ENCODE measurements at places on chromosomes 4 and X.

- DNase-seq, result no peak
Observed at GRCh38 chr4:30350288-30350687, 369.9 kb upstream of the PCDH7 start.

DNA sequence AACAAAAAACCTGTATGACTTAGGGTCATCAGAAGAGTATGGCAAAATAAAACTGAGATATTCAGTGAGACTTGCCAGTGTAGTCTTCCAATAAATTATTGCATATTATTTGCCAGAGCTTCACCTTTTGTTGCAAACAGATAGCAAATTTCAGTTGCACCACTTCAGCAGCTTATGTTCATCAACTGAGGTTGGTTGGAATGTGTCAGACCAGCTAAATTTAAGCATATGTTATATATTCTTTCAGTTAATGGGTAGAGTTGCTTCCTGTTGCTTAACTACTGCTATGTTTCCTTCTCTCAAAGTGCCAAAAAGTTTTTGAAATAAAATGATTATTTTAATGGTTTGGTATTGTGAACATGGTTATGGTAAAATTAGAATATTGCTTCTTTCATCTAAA, 61.5 kb downstream of the GALNT7 start:
- no peak for DNase-seq

DNA sequence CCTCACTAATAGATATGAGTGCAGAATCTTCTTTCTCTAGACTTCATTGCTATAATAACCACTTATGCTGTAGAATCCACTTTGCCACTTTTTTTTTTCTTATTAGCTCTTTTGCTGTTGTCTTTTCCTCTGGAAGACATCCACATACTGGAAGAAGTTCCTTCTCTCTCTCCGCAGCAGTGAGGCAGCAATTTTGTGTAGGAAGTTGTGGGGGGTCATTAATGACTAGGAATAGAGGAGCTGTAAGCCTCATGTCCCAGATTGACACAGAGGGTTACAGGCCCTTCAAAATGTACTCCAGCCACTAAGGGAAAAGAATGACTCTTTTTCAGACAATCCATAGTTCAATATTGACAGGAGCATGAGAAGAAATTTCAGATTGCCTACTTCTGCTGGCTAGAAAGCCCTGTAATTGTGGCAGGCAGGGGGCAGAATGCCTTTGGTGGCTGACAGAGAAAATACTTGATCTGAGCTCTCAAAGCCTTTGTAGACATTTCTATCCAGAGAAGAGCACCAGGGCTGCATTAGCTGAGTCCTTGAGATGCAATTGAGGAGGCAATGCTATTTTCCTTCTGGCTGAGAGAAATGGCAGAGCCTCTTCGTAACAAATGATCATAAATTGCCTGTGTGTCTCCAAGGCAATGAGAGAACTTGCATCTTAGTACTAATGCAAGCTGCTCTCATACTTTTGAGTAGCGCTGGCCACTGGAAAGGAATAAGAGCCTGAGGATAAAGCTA, 856.2 kb downstream of the STIM2 start:
- DNase-seq, result no peak

- no peak for DNase-seq
Observed at GRCh38 chrX:12332786-12333347, 194.6 kb downstream of the FRMPD4 start.

GRCh38 chrX:24232796-24233195, 81.1 kb downstream of the SUPT20HL2 start:
- no peak for DNase-seq

- DNase-seq, result no peak
Observed at GRCh38 chrX:131366407-131366806, 77.3 kb upstream of the IGSF1 start.

DNA sequence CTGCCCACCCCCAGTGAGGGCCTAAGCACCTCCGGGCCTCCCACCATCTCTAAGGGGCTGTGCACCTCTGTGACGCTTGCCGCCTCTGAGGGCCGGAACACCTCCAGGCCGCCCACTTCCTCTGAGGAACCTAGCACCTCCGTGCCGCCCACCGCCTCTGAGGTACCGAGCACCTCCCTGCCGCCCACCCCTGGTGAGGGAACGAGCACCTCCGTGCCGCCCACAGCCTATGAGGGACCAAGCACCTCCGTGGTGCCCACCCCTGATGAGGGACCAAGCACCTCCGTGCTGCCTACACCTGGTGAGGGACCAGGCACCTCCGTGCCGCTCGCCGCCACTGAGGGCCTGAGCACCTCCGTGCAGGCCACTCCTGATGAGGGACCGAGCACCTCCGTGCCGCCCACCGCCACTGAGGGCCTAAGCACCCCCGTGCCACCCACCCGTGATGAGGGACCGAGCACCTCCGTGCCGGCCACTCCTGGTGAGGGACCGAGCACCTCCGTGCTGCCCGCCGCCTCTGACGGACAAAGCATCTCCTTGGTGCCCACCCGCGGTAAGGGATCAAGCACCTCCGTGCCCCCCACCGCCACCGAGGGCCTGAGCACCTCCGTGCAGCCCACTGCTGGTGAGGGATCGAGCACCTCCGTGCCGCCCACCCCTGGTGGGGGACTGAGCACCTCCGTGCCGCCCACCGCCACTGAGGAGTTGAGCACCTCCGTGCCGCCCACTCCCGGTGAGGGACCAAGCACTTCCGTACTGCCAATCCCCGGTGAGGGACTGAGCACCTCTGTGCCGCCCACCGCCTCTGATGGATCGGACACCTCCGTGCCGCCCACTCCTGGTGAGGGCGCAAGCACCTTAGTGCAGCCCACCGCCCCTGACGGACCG, 977 bp downstream of the MAGEE1 start:
- no peak for DNase-seq

- DNase-seq, result peak; percentile 48
Observed at GRCh38 chr4:182916483-182917181, 554 bp downstream of the DCTD start.

- DNase-seq, result peak; percentile 59
Observed at GRCh38 chr4:139144161-139144859, 32.7 kb downstream of the ELF2 start.

DNA sequence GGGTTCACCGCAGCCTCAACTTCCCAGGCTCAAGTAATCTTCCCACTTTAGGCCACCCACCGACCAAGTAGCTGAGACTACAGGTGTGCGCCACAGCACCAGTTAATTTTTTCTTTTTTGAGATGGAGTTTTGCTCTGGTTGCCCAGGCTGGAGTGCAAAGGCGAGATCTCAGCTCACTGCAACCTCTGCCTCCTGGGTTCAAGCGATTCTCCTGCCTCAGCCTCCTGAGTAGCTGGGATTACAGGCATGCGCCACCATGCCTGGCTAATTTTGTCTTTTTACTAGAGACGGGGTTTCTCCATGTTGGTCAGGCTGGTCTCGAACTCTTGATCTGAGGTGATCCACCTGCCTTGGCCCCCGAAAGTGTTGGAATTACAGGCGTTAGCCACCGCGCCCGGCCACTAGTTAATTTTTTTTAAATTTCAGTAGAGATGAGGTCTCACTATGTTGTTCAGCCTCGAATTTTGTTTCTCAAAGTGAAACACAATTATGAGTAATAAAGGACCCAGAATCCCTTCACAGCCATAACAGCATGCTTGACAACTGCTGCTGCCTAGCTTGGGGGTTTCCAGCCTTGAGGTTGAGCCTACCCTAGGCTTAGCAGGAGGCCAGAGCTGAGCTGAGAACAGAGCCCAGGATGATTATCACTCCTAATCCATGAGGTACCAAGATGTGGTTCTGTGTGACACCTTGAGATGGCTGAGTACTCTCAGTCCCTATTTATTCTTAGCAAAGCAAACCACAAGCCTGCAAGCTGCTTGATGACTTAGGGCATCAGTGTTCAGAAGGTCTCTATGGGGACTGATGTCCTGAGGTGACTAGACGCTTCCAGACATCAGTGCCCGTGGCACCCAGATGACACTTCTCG, 41.6 kb upstream of the NKRF start:
- DNase-seq, result no peak

GRCh38 chr4:77127215-77127614, 29.8 kb upstream of the CCNG2 start:
- DNase-seq, result no peak

DNA sequence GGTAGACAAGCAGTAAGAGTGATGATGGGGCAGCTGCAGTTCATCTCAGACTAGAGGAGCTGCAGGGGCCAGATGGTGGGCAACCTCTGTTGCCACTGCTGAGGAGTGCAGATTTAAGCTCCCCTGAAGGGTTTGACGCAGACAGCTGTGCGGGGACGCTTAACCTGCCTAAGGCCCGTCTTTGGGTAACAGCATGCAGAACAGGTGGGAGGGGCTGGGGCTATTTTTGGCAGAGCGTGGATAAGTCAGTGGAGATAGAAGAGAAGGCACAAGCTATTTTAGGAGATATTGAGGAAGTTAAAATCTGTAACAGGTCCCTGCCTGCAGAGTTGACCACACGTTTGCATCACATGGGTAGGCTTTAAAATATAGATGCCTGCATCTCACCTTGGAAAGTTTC, 10.5 kb downstream of the CD99 start:
- DNase-seq, result no peak

GRCh38 chr4:22754116-22754515, 61.4 kb downstream of the GBA3 start:
- no peak for DNase-seq

GRCh38 chr4:1050486-1051213, 39.2 kb downstream of the FGFRL1 start:
- DNase-seq, result no peak

GRCh38 chr4:158169506-158169905, 3.3 kb downstream of the GASK1B start:
- DNase-seq, result no peak

DNA sequence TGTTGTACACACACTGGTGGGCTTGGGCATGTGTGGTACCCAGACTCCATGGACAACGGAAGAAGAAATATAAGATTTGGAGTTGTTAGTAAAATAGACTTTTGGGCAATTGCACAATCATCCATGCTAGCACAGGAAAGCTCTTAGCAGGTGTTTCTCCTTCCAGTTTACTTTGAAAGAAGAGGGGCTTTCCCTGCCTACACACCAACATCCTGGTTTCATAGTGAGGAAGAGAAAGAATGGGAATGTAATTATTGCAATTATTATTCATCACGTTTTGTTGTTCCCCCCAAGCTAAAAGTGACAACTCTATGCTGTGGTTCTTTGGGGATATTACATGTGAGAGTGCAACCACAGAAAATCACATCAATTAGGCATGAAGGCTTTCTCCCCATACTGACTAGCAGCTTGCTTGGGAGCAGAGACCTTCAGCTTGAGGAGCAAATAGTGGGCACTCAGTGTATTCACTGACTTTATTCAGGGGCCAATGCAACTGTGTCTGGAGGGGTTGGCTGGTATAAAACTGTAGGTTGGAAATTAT, 57.2 kb upstream of the PUDP start:
- no peak for DNase-seq

GRCh38 chrX:122418758-122419157, 765.3 kb upstream of the GRIA3 start:
- no peak for DNase-seq

DNA sequence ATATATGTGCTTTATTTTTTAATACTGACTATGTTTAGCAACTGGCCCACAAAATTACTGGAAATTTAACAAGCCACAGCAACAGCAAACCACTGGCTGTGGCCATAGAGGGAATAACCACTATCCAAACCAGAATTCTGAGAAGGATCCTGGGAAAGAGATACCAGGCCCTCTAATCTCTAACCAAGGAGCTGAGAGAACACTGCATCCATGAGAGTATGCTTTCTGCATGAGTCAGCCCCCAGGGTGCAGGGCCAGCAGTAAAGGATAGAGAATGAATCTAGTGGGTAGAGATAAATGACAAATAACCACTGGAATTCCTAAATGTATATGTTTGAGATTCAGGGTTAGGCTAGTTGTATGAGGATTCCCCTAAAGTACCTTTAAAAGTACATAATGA, 221.8 kb downstream of the KIT start:
- DNase-seq, result peak; percentile 65

DNA sequence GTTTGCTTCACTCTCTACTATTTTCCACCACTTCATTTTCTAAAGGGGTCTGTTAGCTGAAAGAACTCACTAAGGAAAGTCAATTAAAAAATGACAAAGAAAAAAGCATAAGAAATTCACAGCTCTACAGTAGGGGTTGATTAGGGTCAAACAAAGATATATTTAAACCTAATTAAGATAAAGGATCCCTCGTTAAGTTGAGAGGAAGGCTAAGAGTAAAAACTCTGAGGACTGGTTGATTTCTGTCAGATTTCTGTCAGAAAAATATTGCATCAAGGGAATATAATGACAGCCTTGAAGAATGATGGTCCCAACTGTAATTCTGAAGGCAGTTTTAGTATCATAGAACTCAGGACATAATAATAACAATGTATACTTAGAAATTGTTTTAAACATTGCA, 218.0 kb downstream of the QDPR start:
- DNase-seq, result no peak

- DNase-seq, result no peak
Observed at GRCh38 chrX:15860921-15861320, 6.3 kb upstream of the AP1S2 start.

DNA sequence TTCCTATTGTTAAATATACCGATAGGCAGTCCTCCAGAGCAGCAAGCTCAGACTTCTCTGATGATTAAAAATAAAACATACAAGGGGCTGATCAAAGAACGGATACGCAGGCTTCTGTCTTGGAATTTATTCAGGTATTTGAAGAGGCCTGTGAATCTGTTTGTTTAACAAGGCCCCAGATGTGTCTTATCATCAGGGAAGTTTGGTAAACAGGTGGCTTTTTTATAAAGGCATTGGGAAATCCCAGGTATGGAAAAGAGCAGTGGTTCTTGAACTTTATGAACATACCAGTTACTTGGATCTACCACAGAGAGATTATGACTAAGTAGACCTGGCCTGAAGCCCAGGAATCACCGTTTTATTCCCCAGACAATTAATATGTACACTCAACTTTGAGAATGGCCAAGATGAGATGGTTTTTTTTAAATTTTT, 47.9 kb downstream of the SOWAHB start:
- peak; percentile 90 for DNase-seq

- no peak for DNase-seq
Observed at GRCh38 chrX:145715641-145716138, 101.9 kb upstream of the SLITRK2 start.

DNA sequence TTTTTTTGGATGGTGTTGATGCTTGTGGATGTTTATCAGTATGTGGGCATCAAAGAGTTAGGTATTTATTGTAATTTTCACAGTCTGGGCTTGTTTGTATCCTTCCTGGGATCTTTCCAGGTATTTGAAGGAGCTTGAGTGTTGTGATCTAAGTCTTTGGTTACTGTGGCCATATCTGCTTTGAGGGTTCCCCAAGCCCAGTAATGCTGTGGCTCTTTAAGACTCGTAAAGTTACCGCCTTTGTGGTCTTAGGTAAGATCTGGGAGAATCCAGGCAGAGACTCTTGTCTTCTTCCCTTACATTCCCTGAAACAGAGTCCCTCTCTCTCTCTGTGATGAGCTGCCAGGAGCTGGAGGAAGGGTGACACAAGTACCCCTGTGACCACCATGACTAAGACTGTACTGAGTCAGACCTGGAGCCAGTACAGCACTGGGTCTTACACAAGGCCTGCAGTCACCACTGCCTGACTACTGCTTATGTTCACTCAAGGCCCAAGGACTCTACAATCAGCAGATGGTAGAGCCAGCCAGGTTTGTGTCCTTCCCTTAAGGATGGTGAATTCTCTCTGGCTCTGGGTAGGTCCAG, 62.2 kb downstream of the FMR1NB start:
- DNase-seq, result peak; percentile 67
